ENCODE measurements at places on chromosomes 6 and 20.

DNA sequence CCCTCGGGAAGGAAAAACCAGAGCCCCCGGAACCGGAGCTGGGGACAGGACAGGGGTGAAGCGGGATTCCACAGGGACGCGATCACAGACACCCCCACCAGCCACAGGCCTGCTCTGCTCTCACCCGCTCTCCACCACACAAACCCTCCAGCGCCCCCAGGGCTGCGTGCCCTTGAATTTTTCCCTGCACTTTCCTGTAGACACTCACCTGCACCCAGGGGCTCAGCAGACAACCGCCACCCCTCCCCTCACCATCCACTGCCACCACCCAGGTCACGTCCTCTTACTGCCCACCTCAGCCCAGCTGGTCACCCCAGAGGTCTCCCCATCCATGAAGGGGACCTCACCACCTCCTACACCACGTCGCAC lies 631 bp downstream of the ULBP2 start:
- DNase-seq: no peak

- DNase-seq: no peak
These were observed 63.8 kb upstream of the UST start for GRCh38 chr6:148682990-148683389.

DNA sequence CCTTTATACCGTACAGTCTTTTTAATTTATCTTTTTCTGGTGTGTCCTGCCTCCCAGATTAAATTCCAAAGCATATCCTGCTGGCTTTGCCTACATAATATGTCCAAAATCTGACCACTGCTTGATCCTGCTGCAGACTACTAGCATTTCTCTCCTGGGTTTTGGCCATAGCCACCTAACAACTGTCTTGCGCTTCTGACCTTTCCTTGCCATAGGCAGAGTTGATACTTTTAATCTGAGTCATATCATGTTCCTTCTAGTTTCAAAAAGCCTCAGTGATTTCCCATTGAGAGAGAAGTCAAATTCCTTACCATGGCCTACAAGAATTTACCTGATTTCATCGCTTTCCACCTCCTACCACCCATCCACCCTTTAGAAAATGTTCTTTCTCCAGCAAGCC lies 104.8 kb downstream of the BCKDHB start:
- DNase-seq: no peak

GRCh38 chr20:12159261-12159660 lies 241.6 kb downstream of the BTBD3 start:
- no peak for DNase-seq

GRCh38 chr6:113018351-113019151 lies 671.4 kb downstream of the RFPL4B start:
- no peak for DNase-seq

DNA sequence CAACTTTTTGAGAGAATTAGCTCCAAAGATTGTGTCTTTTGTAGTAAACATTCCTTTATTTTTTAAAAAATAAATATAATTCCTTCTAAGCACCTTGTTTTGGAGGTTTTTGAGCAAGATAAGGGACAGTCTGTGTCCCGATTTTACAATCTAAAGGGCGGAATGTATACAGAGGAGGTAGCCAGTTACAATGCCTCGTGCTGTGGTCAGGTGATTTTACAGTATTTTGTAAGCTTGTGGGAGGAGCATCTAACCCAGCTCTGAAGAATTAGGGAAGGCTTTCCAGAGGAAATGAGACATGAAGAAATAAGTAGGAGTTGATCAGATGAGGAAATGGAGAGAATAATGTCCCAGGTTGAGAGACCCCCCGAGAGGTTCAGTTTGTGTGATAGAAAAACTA lies 1.3 kb downstream of the HINT3 start:
- DNase-seq: no peak

DNA sequence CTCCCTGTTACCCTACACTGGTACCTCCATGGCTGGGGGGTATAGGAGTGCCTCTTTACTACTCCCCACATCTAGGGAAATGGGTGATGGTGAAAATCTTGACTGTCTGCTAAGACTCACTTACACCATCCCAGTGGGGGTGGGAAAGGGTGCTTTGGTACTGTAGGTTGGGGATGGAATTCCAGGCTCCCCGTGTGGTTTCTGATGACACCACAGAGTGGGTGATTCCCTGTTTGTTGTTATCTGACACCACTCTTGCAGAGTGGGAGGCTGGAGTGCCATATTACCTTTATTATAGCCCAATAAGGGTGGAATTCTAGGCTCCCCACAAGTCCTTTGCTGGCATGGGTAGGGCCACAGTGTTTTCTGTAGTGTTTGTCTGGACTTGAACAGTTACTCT lies 264.6 kb upstream of the MAN1A1 start:
- DNase-seq: no peak

DNA sequence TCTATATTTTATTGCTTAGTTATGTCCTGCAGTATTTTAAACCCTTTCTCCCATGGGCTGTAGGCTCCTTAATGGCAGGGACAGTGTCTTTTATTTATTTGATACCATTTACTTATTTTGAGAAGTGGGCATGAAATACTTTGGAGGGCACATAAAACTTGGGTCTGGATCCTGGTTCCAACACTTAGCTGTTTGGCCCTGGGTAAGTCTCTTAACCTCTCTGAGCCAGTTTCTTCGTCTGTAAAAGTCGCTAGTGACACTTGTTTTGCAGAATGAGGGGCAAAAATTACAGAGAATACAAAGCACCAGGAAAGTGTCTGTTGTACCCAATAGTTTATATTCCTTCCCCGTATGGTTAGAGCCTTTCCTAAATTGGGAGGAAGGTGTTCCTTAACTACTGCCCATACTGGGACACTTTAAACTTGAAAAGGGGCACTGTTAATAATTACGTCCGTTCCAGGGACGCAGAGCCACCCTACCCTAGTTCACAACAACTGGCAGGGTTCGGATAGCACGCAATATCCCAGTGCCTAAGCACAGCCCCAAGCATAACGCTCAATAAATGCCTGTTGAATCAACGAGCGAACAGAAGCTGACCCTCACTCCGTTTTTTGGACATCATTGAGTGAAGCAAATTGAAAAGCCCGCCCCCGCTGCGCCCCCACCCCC lies 6.0 kb upstream of the ARMC12 start:
- DNase-seq: no peak

- no peak for DNase-seq
These were observed 16.4 kb upstream of the COL21A1 start for GRCh38 chr6:56263596-56264315.

- DNase-seq: no peak
These were observed 1956.6 kb upstream of the DEFB115 start for GRCh38 chr20:29300579-29301551.

DNA sequence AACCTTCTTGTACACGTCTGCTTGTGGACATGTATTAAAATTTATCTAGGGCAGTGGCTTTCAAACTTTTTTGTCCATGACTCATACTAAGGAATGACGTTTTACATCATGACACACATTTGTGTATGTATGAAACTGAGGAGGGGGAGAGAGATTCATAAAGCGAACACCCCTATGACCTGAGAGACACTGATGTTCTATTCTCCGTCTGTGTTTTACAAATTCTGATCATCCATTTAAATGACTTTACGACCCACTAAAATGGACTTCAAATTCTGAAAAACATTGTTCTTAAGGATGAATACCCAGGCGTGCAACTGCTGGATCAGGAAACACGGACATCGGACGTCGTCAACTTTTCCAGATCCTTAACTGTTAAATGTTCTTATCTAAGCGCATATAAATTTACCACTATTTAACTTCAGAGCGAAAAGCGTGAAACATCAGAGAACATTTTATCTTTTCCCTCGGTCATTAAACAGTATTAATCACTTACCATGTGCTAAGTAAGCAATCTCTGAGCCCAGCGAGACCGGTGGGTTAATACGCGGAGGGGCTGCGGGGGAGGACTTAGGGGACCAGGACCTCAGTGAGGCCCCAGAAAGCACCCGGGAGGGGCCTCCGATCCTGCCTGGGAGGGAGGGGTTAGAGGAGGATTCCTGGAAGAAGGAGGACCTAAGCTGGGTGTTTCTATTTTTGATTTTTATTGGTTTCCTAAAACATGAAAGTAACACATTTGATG lies 1.2 kb downstream of the PLAGL1 start:
- DNase-seq: no peak

GRCh38 chr20:20303742-20304141 lies 64.2 kb upstream of the INSM1 start:
- DNase-seq: no peak

GRCh38 chr6:75349262-75349984 lies 64.8 kb upstream of the TMEM30A start:
- no peak for DNase-seq

- DNase-seq: no peak
These were observed 39.6 kb downstream of the ADAT2 start for GRCh38 chr6:143410859-143411270.

GRCh38 chr20:59933849-59934585 lies 580 bp upstream of the SYCP2 start:
- peak; percentile 58 for DNase-seq

GRCh38 chr6:42032366-42032765 lies 18.0 kb upstream of the TAF8 start:
- DNase-seq: no peak

DNA sequence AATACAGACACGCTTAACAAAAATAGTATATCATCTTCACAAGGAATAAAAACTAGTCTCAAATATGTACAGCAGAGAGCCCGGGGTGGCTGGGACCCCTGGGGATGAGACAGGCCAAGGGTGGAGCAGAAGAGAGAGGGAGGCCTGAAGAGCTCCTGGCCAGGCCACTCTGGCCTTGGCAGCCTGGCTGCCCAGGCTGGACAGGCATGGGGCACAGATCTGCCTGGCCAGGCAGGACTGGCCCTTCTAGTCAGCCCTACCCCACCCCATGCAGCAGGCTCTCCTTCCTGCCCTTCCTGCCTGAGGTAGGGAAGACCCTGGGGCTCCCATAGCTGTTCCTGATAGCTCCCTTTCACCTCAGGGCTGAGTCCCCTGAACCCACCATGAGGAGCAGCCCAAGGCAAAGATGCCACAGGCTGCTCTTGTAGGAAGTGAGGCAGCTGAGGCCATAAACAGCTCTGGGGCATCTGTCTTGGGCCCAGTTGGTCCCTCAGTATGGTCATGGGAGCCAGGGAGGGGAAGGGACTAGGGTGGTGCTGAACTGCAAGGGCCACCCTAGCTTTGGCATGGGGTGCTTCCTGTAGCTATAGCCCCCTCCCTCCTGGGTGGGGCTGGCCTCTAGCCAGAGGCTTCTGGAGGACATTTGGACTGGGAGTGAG lies 27.1 kb downstream of the COX4I2 start:
- no peak for DNase-seq

DNA sequence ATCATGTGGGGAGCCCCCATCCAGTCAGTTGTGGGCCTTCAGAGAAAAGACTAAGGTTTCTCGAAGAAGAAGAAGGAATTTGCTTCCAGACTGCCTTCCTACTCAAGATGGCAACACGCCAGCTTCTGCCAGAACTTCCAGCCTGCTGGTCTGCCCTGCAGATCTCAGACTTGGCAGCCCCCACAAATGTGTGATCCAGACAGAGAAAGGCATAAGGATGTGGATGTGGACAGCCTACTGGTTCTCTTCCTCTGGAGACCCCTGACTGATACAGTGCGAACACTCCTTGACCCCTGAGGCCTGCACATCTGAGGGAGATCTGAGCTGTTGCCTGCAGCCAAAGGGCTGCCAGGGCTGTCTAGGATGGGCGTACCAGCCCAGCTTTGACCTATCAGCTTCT lies 8.6 kb downstream of the GABRR1 start:
- no peak for DNase-seq

GRCh38 chr20:24134284-24134683 lies 145.7 kb upstream of the GGTLC1 start:
- no peak for DNase-seq

- no peak for DNase-seq
These were observed 400.9 kb upstream of the POU3F2 start for GRCh38 chr6:98433325-98434056.

GRCh38 chr20:58224097-58224496 lies 4.4 kb downstream of the ANKRD60 start:
- no peak for DNase-seq

DNA sequence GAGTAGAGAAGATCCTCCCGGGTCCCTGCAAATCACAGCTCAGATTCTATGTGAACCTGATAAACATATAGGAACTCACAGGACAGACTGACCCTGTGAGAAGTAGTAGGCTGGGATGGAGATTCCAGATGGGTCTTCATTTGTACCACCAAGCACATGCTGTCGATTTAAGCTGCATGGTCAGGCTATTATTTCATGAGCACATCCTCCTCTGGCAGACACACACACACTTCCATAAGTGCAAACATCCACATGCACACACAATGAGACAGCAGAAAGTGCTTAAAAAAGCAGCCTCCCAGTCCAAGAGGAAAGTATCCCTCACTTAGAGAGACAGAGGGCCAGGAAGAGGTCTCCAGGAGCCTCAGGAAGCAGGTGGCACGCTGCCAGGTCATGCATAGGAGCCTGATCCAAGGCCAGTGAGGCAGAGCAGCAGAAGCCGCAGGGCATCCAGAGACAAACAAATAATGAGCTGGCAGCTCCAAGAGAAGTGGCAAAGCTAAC lies 131.8 kb downstream of the UNC5CL start:
- no peak for DNase-seq

DNA sequence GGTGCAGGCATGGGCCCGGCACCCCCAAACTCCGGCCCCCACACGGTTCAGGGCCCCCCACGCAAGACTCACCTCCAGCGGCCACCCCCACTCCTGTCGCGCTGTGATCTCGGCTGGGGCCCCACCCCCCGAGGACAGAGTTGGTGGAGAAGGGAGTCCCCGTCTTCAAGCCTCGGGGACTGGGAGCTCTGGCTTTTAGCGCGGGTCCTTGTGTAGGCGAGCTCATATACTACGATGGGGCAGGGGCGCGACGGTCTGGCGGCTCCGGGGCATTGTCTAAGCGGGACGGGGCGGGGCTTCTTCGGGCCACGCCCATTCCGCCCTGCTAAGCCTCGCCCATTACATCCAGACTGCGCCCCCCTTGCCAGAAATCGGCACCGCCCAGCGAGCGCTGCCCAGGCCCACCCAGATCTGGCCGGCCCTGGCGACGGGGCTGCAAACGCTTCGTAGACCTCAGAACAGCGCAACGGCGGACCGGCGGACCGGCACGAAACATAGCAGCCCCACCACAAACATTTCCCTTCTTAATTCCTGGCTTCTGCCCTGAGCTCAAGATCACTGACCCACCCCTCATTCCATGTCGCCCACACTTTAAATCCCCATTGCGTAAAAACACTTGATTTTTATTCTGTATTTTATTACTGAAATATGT lies 1.0 kb upstream of the DDAH2 start:
- no peak for DNase-seq

- no peak for DNase-seq
These were observed 2.9 kb upstream of the LY6G6D start for GRCh38 chr6:31712296-31712695.

Measured in stimulated activated CD4-positive, alpha-beta T cell treated with anti-CD3 and anti-CD28 coated beads, Interleukin-1b, Interleukin-23, amount 100 ng/mL, for 1 hour (primary cell).